ENCODE measurements at places on chromosomes 13 and 19. TPM values are rescaled to one million over a fixed set of nuclear protein-coding genes. Genes with fewer than 3 reads are reported as not detected.

The ATP8A2 gene
- total RNA-seq = not detected

The ANGPTL4 gene
- 650 TPM for total RNA-seq

The MYH14 gene
- total RNA-seq = 7.3 TPM

The ISYNA1 gene
- total RNA-seq = 45.1 TPM

The FGF22 gene
- 0.28 TPM for total RNA-seq

The TRMT1 gene
- 38.2 TPM for total RNA-seq

The SYNGR4 gene
- 4.6 TPM for total RNA-seq

The C19orf73 gene
- 2.4 TPM for total RNA-seq

The ZNF441 gene
- not detected for total RNA-seq

The MCEMP1 gene
- total RNA-seq = not detected

The KLK15 gene
- total RNA-seq = not detected

The MEIOSIN gene
- 0.06 TPM for total RNA-seq

The ZSCAN22 gene
- total RNA-seq = 3.0 TPM

The PPP1R15A gene
- 113 TPM for total RNA-seq

The NCR1 gene
- total RNA-seq = not detected

The KCNC3 gene
- 1.4 TPM for total RNA-seq

The ZNF724 gene
- 0.65 TPM for total RNA-seq

The C19orf38 gene
- total RNA-seq = not detected

The POSTN gene
- 0.05 TPM for total RNA-seq

The ZNF613 gene
- 1.7 TPM for total RNA-seq

The TNFSF9 gene
- total RNA-seq = 2.9 TPM

The RFXAP gene
- 0.95 TPM for total RNA-seq

The THSD8 gene
- 11.0 TPM for total RNA-seq

The ANKRD24 gene
- total RNA-seq = 0.23 TPM

The FPR3 gene
- total RNA-seq = not detected

The ADPRHL1 gene
- total RNA-seq = 14.4 TPM

The FLT1 gene
- 0.02 TPM for total RNA-seq

The LYPD3 gene
- total RNA-seq = 0.40 TPM

The BAX gene
- total RNA-seq = 272 TPM

The FUT1 gene
- 0.05 TPM for total RNA-seq

The NUDT15 gene
- 27.1 TPM for total RNA-seq

The GADD45B gene
- total RNA-seq = 103 TPM

The EID2 gene
- 40.3 TPM for total RNA-seq

The MAP2K7 gene
- 15.2 TPM for total RNA-seq

The PSG6 gene
- total RNA-seq = not detected

The UGGT2 gene
- 10.1 TPM for total RNA-seq

The GDF15 gene
- total RNA-seq = 31.3 TPM
